ENCODE measurements at places on chromosomes 6 and 20.

- no peak for DNase-seq
These were observed 489.5 kb downstream of the CBLN4 start for GRCh38 chr20:55515832-55516231.

GRCh38 chr20:38164069-38164468, 1.0 kb downstream of the TGM2 start:
- DNase-seq = no peak

- DNase-seq = no peak
These were observed 745.9 kb downstream of the TBC1D32 start for GRCh38 chr6:120588424-120588823.

DNA sequence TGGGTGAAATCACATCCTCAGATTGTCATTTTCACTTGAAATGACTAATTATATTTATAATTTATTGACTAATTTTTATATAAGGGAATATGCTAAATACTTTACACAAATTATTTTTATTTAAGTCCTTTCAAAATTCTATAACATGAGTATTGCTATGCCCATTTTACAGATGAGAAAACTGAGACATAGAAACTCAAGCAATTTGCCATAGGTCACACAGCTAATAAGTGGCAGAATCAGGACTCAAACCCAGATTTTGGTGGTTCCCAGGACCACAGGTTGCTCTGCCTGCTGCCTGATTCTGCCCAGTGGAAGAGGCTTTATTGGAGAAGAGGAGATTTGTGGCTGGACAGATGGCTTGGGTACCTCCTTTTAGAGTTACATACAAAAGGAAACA, 4.9 kb downstream of the ALDH8A1 start:
- DNase-seq = no peak

- DNase-seq = no peak
These were observed 7.0 kb downstream of the TXLNB start for GRCh38 chr6:139284789-139285188.

DNA sequence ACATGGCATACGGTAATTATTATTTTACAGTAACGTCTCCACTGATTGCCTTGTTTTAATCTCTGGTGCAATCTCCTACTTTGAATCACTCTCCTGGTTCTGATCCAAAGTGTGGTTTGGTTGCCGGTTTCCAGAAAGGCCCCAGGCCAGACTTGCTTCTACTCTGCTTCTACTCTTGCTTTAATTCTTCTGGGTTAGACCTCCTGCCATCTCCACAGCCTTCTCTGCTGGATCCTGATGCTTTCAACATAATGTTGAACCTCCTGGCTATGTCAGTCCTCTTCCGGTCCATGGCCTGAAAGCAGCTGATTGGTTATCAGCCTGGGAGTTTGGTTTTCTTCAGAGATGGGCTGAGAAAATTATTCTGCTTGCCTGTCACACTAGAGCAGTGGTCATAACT, 266.5 kb upstream of the RIMS1 start:
- DNase-seq = no peak

- no peak for DNase-seq
These were observed 26.2 kb downstream of the CYP39A1 start for GRCh38 chr6:46626228-46626909.

DNA sequence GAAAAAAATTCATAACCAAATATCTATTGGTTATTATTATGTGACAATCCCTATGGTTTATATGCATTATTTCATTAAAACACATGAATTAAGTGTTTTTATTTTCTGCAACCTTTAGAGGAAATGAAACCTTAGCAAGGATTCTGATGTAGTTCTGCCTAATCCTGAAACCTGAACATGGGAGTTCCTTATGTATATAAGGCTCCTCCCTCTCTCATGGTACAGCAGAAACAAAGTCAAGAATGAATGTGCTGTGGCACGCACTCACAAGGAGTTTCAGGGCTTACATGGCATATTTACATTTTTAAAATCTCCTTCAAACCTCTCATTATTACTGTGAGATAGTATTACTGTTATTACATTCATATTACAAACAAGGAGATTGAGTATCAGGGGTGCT, 426.4 kb upstream of the CITED2 start:
- DNase-seq = no peak

- no peak for DNase-seq
These were observed 24.9 kb downstream of the SESN1 start for GRCh38 chr6:109069746-109070145.

DNA sequence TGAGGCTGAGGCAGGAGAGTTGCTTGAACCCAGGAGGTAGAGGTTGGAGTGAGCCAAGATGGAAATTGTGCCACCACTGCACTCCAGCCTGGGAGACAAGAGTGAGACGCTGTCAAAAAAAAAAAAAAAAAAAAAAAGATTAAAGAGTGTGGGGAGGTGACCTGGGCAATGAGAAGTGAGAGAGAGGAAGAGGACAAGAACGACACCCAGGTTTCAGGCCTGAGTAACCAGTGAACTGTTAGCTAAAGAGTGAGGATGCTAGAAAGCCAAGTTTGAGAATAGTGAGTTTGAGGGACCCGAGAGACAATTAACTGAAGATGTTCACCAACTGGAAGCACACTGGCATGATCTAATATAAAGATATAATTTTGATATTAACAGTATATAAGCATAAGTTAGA, 85.4 kb upstream of the TNFAIP3 start:
- no peak for DNase-seq

- no peak for DNase-seq
These were observed 383.5 kb downstream of the FRK start for GRCh38 chr6:115677198-115677597.

GRCh38 chr6:118650582-118651281, 659 bp downstream of the CEP85L start:
- peak; percentile 30 for DNase-seq

DNA sequence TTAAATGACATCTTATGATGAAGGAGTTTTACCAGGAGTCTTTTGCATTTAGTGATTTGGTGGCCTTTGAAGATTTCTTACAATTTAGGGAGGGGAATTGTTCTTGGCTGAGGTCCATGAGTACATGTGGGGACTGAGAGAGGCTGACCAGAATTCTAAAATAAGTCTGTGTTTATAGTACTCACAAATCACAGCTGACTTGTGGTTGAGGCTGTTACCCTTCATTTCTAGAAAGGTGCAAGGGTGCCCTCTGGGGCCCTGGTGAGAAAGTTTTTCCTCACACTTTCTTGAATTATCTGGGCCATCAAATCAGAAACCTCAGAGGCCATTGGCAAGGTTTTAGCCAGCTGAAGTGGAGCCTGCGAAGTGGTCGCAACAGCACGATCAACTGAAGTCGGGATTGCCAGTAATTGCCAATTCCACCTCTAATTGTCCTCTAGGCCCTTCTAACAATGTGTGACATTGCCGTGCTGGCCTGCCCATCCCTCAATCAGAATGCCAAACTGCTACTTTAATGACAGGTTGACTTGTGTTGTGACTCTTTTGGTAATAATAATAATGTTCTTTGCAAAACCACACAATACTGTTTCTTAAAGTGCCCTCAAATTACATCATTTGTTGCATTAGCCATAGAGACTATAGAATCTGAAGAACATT, 221.6 kb downstream of the OGFRL1 start:
- DNase-seq = no peak

DNA sequence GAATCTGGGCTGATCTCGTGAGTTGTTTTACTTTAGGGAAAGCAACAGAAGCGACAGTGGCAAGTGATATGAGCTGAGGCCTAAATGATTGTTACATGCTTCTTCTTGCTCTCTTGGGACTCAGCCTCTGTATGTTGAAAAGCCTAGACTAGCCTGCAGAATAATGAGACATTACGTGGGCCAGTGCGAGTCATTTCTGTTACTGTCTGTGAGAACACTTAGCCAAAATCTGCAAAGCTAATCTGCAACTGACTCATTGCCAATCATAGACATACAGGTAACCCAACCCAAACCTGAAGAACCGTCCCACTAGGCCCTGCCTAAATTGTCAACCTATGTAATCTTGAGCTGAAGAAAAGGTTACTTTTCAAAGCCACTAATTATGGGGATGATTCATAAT, 77.4 kb upstream of the F13A1 start:
- no peak for DNase-seq
